Effector memory CD8-positive, alpha-beta T cell (primary cell): ENCODE measurements at places on chromosomes 5 and 9.

- no peak for DNase-seq
Observed at GRCh38 chr9:126293522-126293889, 33.1 kb upstream of the MVB12B start.

- no peak for DNase-seq
Observed at GRCh38 chr5:73229271-73229670, 56.3 kb downstream of the TMEM174 start.

- peak; percentile 51 for DNase-seq
Observed at GRCh38 chr9:89427621-89428221, 70.2 kb downstream of the SEMA4D start.

- DNase-seq, result no peak
Observed at GRCh38 chr9:120324996-120325642, 254.8 kb downstream of the CDK5RAP2 start.

DNA sequence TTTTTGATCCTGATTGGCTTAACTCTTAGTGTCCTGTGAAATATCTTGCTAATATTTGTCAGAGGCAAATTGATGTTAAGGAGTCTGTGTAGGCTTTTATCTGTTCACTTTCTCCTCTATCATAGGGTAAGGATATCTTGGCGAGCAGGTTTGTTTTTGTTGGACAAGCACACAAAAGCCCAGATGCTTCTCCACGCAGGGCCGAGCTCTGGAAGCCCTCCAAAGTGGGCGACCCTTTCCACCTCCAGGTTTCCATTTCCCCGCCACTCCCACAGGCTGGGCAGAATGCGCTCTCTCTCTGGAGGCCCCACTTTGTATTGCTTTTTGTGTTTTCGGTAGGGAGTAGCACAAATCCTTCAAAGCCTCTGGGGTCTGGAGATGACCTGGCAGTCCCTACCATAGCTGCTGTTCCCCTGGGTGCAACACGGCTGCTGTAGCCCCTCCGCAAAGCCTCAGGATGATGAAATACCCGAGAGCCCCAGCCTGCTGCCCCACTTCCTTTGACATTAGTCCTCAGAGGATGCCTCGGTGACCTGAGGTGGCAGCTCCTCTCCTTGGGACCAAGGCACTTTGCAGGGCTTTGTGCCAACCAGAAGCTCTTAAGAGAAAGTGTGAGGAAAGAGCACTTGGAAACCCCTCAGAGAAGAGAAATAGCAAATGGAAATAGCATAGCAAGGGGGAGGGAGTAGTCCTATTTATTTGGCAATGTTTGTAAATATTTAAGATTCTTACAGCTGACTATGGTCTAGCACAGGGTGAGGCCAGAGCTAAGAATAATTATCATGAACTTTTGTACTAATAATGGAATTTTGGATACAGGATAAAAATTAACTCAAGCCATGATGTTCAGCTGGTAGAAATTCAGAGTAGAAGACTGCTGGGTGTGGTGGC lies 122.8 kb downstream of the ARHGEF28 start:
- no peak for DNase-seq

DNA sequence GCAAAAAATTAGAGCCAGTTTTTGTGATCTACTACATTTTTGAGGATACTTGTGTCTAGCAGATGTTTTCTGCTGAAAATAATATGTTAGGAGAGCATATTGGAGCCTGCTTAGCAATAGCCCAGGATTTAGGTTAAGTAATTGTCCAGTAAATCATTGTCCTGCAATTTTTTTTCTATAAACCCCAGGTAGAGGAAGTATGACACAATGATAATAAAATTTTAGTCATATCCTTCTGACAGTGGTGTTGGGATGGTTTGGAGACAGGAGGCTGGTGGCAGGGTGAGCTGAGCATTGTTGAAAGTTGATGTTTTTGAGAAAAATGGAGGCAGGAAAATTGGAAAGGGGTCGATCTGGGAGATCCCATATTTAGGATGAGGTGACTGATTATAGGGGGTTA lies 3.5 kb downstream of the SNCAIP start:
- DNase-seq, result no peak

GRCh38 chr5:98309785-98310598 lies 463.5 kb upstream of the RGMB start:
- DNase-seq, result no peak

GRCh38 chr5:168583742-168584482 lies 4.7 kb upstream of the PANK3 start:
- no peak for DNase-seq

DNA sequence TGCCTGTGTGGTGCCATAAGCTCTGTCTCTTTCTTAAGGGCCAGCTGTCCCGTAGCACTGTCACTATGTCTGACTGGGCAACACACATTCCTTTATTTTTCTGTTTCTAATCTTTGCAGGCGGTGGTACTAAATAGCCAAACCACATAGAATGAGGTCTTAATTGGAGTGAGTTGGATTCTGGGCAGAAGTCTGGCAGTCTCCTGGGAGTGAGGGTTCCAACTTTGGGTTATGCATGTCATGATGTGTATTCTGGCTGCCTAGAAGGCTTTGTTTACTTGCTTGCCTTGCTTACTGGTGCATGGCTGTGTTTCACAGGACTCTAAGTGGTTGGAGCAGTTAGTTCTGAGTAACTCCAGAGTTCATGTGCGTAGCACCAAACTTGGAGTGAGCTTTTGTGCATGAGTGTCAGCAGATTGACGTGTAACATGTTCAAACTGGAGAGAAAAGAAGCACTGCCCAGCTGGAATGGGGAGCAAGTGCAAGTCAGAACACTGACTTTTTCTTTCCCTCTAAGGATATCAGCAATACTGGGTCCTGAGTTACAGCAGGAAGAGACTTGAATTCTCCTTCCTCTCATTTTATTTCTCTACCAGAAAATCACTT lies 185.8 kb downstream of the PCSK1 start:
- no peak for DNase-seq

DNA sequence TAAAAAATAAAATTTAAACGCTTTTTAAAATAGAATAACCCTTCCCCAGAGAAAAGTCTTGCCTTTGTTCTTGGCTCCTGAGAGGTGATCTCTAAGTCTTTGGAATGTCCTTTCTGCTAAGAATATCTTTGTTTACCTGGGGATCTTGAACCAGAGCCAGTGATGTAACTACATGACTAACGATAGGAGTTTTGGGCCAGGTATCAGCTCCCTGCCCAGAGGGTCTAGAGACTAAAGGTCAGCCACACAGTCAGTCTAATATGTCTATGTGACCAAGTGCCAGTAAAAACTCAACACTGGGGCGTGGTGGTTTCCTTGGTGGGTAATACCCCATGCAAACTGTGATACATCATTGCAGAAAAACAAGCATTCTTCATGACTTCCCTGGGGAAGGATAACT lies 1351.9 kb upstream of the C9orf72 start:
- DNase-seq, result no peak

DNA sequence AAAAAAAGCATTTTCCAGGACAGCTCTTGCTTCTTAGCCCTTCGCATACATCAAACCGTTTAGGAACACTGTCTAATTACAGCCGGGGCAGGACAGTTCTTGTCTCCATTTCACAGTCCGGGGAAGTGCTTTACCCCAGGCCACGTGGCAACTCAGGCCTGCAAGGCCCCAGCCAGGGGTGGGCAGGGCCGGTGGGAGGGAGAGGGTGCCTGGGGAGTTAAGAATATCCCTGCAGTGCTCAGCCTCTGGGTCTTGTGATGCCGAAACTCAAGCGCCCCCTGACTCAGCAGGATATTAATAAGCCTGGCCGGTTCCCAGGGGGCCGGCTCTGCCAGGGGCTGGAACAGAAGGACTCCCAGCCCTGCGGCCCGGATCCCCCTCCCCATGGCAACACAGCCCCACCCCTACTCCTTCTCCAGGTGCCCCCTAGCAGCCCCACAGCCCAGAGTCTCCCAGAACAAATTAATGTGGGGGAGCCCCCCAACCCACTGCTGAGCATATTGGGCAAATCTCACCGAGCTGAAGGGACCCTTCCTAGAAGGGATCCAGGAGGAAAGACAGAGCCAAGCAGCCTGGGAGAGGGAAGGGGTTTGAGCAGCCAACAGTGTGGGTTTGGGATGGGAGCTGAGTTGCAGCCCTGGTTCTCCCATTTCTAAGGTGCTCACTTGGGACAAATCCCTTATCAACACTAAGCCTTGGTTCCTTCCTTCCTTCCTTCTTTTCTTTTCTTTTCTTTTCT lies 45.3 kb downstream of the PLPP7 start:
- no peak for DNase-seq

- no peak for DNase-seq
Observed at GRCh38 chr9:4838189-4838546, 45.4 kb downstream of the RCL1 start.

- no peak for DNase-seq
Observed at GRCh38 chr5:77844623-77845323, 68.6 kb upstream of the TBCA start.

DNA sequence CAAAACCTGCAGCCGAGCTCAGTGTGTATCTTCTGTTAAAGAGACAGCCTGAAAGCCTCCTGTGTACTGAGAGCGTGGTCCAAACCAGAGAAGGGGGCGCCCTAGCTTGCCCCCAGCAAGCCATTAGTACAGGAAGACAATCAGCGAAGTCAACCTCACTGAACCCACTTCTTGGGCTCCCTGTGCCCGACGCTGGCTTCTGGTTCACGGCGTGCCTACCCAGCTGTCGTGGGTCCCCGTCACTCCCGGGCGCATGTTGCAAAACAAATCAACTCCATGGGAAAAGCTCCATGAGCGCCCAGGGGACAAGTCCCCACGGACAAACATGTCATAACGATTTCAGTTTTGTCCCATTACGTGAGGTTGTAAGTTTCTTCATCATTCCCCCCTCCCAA lies 326.9 kb downstream of the SH3GL2 start:
- no peak for DNase-seq

- DNase-seq, result no peak
Observed at GRCh38 chr5:179158556-179158955, 98.4 kb downstream of the ZNF354C start.

DNA sequence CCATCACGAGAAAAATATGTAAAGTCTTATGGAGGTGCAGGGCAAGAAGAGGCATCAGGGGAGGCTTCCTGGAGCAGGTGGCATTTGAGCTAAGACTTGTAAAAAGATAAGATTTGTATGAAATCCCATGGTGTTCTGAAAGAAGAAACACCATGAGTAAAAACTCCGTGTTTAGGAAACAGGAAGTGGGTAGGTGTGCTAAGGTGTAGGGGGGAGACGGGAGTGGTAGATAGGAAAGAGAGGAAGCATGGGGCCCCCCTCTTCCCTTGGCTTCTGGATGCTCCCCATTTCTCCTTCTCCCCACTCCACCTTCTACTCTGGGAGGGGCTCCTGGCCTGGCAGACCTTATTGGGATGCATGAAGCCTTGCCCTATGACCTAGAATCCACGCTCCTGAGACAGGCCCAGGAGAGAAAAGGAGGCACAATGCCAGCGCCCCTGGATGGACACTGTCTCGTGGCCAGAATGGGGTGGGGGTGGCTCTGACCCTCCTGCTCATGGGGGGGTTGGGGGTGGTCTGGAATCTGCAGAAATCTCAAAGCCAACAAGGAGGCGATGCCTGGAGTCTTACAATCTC lies 103.6 kb downstream of the GTF3C4 start:
- no peak for DNase-seq

- no peak for DNase-seq
Observed at GRCh38 chr9:17291766-17292165, 156.9 kb downstream of the CNTLN start.

- no peak for DNase-seq
Observed at GRCh38 chr5:116377276-116378006, 197.2 kb downstream of the SEMA6A start.

DNA sequence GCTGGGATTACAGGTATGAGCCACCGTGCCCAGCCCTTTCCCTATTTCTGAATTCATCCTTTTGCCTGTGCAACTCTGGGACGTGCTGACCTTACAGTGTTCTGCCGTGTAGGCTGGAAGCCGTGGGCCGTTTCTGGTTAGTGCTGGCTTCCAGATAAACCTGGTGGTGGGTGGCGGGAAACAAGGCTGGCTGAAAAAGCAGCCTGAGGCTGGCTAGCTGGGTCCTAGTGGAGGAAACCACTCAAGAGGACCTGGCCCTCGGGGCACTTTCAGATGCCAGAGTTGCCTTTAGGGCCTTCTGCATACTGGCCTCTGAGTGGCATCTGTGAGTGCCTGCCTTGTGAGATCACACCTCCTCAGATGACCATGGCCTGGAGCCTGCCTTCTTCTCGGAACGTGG lies 26.9 kb downstream of the GALNT12 start:
- no peak for DNase-seq

DNA sequence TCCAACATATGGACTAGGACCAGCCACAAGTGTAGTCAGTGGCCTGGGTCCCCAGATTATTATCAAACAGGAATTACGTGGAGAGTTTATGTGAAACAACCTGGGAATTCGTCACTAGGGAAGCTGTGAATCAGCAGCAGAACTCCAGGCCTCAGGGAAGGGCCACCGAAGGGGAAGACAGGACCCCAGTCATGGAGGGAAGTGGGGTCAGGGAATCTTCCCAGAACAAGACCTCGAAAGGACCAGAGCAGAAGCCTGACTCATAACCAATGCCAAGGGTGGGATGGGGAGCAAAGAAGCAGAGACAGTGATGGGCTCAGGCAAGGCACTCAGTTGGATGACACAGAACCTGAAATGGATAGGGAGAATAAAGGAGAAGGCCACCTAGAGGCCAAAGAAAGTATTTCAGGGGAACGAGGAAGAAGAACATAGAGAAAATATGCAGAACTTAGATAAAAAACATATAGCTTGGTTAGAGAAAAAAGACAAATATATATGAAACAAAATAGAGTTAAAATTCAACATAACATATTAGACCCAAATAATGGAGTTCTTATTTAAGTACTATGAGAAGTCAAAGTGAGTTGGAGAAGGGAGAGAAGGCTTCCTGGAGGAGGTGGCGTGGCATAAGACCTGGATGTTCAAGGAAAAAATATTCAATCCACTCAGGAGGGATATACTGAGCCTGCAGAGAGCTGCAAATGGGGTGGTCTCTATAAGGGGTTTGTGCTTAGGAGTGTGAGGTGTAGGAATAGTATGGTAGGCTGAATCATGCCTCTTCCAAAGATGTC lies 66.7 kb upstream of the CAST start:
- DNase-seq, result peak; percentile 16

DNA sequence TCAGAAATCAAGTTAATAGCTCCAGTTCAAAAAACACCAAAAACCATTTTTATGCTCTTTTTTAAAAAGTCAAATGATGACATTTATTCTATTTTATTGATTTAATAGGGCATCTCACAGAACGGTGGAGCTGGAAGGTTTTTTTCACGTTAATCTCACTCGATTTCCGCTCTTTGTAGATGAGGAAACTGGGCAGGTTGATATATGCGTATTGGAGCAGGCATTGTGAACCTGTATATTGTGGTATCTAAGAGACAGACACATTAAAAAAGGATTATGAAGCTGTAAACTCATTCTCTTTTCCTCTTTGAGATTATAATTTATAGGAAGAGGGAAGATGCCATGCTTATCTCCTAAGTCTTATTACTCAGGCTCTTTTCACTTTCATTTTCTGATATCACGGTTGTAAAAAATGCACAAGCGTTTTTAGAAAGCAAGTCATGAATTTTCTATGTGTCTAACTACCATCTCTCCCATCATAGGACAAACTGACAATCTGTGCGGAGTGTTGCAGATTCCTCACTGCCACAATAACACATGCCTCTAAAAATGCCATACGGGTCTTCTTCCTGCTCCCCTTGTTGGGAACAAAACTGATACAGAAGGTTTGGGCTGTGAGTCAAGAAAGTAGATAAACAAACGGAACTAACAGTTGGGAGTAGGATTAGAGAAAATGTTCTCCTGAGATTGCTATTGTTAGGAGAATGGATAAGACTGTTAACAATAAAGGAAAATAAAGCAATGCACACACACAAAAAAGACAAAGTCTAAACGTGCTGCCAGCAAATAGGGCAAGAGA lies 1997.7 kb downstream of the MAT2B start:
- DNase-seq, result no peak
